Foreskin fibroblast (primary cell): ENCODE measurements at places on chromosomes 1 and 21.

- DNase-seq = no peak
Measured at GRCh38 chr1:236370420-236370819, 23.7 kb upstream of the EDARADD start.

GRCh38 chr1:151288502-151288901 lies 6.4 kb downstream of the ZNF687 start:
- no peak for DNase-seq

DNA sequence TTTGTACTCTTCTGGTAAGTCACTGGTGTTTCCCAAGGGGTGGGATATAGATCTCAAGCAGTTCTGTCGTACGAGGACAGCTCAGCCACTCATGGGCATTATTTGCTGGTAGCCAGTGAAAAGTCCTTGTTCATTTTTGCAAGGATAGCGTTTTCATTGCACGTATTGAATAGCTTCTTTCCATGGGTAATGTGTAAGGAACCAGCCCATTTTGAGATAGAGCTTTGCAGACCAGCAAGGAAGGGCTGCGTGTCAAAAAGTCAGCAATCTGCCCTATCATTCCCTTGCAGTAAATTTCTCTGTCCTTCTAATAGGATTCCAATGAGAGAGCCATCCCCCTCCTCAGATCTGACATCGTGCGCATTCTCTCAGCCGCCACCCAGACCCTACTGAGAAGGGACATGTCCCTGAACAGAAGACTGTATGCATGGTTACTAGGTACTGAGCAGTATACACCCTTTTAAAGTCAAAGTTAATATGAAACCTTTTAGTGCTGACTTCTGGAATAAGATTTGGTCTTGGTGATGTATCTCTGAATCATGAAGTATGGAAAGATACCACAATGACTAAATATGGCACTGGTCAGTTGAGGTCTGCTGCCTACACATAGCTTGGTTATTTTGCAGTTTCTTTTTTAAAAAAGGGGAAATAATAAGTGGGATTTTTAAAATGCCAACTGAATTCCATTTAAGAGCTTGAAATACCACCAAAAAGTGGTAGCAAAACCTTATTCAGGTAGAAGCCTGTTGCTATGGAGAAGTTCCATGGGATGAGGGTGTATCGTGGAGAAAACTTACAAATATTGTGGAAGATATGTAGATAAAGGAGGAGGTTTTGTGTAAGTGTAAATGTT lies 55.3 kb downstream of the DOP1B start:
- peak; percentile 81 for DNase-seq

DNA sequence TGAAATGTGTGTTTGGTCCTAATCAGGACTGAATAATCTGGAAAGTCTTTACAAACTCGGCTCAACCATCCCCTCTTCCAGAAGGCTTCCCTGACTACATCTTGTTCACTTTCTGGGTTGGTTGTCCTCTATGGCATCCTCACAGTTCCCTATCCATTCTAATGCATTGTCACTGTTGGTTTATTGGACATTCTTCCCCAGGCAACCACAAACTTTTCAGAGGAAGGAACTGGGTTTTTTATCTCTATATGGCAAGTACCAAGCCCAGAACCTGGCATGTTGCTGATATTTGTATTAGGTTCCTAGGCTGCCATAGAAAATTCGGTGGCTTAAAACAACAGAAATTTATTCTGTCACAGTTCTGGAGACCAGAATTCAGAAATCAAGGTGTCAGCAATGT lies 363.5 kb upstream of the ST6GALNAC5 start:
- DNase-seq = no peak

DNA sequence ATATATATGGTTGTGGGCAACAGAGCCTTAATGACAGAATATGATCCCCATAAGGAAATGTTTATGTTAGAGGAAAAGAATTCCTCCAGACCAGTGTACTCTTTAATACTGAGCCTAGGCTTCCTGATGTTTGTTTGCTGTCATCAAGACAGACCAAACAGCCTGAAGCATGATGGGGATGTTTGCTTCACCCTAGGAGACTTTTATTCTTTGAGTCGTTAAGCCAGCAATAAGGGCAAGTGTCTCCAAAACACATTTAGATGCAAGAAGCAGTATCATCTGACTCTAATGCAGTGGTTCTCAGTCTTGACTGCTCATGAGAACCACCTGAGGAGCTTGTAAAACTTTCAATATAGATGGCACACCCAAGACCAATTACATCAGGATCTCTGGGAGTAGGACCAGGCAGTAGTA lies 33.1 kb downstream of the UBE2U start:
- no peak for DNase-seq

- DNase-seq = peak; percentile 67
Measured at GRCh38 chr1:170790651-170791071, 126.7 kb downstream of the PRRX1 start.

- no peak for DNase-seq
Measured at GRCh38 chr1:63269571-63269970, 52.8 kb upstream of the FOXD3 start.

- DNase-seq = no peak
Measured at GRCh38 chr1:71210718-71211117, 129.9 kb upstream of the ZRANB2 start.

DNA sequence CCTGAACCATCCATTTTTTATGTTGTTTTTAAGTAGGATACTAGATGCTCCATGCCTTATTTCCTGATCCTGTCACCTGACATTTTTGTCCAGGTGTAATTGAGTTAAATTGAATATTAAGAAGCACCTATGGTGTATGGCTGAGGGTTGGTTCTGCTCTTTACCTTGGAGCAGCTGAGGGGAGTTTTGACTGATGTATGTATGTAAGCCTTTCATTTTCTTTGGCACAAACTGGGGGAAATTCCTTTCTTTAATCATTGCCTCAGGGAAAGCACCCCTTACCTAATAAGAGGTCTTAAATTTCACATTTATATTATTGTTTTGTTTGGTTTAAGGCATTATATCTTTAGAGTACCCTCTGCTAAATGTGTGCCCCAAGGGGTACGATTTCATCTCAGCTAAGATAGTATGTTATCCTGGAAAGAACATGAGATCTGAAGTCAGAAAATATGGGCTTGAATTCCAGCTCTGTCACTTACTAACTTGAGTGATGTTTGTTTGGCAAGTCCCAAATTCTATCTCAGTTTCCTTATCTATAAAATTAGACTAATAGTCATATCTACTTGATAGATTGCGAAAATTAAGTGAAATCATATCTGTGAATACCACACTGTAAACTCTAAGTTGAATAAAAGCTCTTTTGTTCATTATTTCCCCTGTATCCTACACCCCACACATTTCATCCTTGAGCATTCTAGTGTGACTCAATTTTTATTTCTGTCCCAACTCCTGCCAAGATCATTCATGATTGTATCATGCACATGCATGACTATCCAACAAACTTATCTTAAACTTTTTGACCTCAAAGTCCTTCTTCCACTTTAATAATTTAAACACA lies 57.7 kb upstream of the NUF2 start:
- DNase-seq = no peak

GRCh38 chr1:71041806-71042205 lies 5.8 kb downstream of the PTGER3 start:
- DNase-seq = no peak

GRCh38 chr1:180221462-180221861 lies 8.6 kb upstream of the LHX4 start:
- peak; percentile 60 for DNase-seq

DNA sequence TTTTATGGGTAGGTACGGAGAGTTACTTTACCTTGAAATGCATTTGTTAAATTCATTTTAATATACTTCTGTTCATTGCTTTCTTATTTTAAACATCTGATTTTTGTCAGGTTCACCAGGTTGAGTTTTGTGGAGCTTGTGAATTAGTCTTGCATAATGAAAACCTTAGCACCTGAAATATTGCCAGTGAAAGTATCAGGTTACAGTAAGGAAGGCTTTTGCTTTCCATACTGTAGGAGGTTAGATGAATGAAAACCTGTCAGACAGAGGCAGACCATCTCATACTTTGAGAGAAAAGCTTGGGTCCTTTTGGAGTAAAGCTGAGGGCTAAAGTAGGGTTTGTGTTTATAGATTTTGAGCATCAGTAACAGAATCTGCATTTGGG lies 34.7 kb downstream of the THRAP3 start:
- DNase-seq = no peak

GRCh38 chr1:39204441-39205081 lies at the start of gene MACF1:
TSS of gene MACF1 (plus strand) at chr1:39204695. CDS start at chr1:39205023, 328 bp downstream.
- DNase-seq = peak; percentile 91

DNA sequence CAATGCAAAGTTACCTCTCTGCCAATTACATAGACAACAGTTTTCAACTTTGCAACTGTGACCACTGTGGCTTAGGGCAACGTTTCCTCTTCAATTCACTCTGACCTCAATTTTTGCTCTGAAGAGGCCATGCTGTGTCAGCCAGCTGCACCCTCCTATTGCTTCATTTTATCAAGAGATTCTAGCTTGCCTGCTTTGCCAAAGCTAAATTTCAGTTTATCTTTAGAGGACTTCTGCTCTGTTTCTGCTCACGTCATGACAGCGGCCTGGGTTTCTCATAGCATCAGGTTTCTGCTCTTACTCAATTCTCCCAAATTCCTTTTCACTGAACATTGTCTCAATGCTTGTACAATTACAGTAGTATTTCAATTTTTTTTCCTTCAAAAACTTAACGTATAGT lies 154.6 kb downstream of the PLA2G4A start:
- DNase-seq = peak; percentile 73

- peak; percentile 44 for DNase-seq
Measured at GRCh38 chr1:10494754-10495474, 20.2 kb downstream of the PEX14 start.

- no peak for DNase-seq
Measured at GRCh38 chr1:2470290-2471158, 5.6 kb upstream of the PLCH2 start.

GRCh38 chr1:40162753-40163441 lies 1.7 kb downstream of the RLF start:
- peak; percentile 28 for DNase-seq

GRCh38 chr1:167068761-167069160 lies 21.4 kb downstream of the GPA33 start:
- DNase-seq = no peak

GRCh38 chr21:34909492-34910292 lies 139.4 kb downstream of the RUNX1 start:
- DNase-seq = no peak

GRCh38 chr1:159594625-159595405 lies 7.2 kb downstream of the APCS start:
- no peak for DNase-seq

GRCh38 chr1:39128959-39129358 lies 75.5 kb upstream of the MACF1 start:
- DNase-seq = no peak

- DNase-seq = peak; percentile 48
Measured at GRCh38 chr1:16173447-16174260, 17.8 kb upstream of the EPHA2 start.

DNA sequence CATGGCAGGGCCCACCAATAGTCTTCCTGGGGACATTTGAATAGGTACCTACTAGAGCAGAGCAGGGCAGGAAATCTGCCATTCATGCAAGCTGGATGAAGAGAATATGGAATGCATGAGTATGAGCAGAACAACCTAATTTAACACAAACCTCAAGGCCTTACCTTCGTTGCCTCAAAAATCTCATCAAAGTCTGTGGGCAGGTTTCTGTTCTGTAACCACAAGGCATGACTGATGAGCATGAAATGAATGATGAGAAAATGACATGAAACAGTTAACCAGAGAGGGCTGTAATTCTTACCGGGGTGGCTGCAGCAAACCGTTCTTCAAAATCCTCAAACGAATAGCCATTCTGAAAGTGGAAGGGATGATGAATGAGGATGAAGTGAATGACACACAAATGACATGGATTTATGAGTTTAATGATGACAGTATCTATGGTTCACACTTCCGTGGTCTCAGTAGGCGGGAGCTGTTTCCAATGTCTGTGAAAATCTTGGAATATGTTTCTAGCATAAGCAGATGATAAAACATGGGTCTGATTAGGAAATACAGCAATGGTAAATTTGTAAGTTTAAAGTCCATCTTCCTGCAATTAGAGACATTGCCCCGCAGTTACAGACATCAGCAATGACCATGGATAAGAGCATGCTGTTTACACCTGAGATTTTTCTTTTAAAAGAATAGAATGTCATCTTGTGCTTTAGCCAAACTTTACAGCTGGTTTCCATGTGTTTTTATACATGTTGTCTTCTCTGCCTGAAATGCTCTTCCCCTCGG lies 67.6 kb upstream of the C8B start:
- DNase-seq = no peak

DNA sequence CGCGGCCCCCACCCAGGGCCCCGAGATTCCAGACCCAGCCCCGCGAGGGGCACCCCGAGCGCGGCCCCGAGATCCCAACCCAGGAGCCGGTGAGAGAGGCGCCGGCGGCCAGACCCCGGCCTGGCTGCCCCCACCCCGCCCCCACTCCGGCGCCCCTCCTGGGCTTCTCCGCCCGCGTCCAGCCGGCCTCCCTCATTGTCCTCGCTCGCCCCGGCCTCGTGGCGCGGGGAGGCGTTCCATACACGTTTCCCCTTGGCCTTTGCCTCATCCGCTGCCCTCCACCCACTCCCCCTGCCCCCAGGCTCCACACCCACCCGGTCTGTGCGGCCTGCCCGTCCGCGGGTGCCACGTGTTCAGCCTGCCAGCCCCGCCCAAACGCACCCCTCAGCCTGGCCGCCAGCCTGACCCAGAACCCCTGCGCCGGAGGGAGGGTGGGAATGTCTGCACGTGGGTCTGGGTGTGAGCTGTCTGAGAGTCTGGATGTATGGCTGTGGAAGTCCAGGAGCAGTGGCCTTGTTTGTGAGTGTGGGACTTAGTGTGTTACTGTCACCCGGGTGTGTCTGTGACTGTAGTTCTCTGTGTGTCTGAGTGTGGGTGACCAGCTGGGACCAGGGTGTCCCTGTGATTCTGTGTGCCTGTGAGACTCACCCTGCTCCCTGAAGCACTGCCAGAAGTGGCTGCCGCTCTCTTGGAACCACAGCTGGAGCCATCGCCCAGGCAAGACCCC lies 681 bp downstream of the B4GALT2 start:
- peak; percentile 61 for DNase-seq

GRCh38 chr1:201954263-201955008 lies 867 bp upstream of the TIMM17A start:
- DNase-seq = peak; percentile 21

DNA sequence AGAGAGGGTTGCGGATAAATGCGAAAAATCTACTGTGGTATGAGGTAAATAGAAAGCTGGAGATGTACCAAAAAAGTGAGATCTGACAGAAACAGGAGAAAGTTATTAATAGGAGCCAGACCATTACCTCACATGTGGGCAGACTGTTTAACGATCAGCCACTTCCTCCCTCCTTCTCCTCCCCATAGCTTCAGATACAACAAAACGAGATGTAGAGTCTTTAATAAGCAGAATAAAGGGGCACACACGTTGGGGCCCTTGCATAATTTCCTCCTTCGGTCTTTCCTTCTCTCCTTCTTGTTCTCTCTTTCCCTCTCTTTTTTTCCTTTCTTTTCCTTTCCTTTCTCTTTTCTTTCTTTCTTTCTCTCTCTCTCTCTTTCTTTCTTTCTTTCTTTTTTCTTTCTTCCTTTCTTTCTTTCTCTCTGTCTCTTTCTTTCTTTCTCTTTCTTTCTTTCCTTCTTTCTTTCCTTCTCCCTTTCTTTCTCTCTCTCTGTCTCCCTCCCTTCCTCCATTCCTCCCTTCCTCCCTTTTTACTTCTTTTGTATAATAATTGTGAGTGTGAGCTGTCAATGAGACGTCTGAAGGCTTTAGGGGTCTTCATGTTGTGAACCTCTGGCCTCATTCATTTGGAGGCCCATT lies 242.1 kb downstream of the GRIK1 start:
- DNase-seq = no peak
